ENCODE measurements at places on chromosomes 13 and 19.

DNA sequence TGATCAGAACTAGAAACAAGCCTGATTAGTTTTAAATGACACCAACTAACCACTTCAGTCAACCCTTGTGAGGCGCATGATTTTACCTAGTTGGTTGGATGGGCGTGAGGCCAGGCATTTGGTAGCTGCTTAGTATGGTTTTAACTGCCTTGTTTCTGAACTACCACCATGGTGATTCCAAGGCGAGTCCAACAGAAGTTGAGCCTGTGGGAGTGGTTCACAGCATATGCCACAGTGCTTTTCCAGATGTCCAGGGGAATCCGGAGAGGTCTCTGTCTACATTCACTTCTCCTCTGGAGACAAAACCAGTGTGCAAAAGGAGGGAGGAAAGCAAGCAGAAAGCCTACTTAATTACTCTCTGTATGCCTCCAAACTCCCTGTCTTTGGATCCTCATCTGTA lies 524.1 kb downstream of the GPC6 start:
- DNase-seq: no peak

GRCh38 chr13:32443111-32443510 lies 15.2 kb upstream of the N4BP2L1 start:
- peak; percentile 28 for DNase-seq

DNA sequence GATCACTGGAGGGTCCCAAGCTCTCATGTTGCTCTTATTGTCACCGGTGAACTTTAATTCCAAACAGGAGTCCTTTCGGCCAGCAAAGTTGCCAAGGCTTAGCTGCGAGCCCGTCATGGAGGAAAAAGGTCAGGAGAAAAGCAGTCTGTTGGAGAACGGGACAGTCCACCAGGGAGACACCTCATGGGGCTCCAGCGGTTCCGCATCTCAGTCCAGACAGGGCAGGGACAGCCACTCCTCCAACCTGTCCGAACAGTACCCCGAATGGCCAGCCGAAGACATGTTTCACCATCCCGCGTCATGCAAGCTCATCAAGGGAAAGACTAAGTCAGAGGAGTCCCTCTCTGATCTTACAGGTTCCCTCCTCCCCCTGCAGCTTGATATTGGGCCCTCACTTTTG lies 10.4 kb downstream of the ZNF91 start:
- DNase-seq: no peak

DNA sequence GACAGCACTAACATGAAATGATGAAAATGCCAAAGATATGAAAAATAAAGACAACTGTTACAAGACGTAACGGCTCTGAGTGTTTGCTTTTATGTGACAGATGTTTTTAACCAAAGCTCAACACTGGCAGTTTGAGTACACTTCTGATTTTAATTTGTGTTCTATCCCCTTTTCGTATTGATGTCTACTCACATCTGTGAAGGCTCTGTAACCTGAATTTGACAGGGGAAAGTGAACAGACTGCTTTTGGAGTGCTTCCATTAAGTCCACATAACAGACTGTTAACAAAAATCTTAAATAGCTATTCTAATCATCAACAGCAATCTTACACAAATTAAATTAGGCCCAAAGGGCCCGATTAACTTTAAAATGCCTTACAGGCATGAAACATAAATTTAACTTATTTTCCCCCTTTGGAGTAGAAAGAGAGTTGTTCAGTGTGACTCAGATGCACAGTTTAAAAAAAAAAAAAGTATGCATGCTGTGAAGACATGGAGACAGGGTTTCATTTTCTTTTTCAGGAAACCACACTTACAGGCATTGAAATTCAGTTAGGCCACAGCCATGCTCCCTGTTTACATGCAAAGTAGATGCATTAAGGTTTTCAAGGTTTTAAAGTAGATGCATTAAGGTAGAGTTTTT lies 16.3 kb upstream of the RNASEH2B start:
- peak; percentile 37 for DNase-seq

GRCh38 chr19:34879563-34879962 lies 47.1 kb upstream of the ZNF30 start:
- DNase-seq: no peak

- no peak for DNase-seq
Observed at GRCh38 chr19:573519-573825, 1.1 kb downstream of the BSG start.

- DNase-seq: no peak
Observed at GRCh38 chr19:4730740-4731171, 7.1 kb upstream of the DPP9 start.
